Breast epithelium (tissue), 4 donors: ENCODE measurements at places on chromosomes 3 and 15. TPM values are rescaled to one million over a fixed set of nuclear protein-coding genes. Genes with fewer than 3 reads are reported as not detected.

Gene TUSC7
- total RNA-seq = not detected

Gene STRC
- 0.64 TPM for total RNA-seq

Gene SAMD7
- not detected for total RNA-seq

DNA sequence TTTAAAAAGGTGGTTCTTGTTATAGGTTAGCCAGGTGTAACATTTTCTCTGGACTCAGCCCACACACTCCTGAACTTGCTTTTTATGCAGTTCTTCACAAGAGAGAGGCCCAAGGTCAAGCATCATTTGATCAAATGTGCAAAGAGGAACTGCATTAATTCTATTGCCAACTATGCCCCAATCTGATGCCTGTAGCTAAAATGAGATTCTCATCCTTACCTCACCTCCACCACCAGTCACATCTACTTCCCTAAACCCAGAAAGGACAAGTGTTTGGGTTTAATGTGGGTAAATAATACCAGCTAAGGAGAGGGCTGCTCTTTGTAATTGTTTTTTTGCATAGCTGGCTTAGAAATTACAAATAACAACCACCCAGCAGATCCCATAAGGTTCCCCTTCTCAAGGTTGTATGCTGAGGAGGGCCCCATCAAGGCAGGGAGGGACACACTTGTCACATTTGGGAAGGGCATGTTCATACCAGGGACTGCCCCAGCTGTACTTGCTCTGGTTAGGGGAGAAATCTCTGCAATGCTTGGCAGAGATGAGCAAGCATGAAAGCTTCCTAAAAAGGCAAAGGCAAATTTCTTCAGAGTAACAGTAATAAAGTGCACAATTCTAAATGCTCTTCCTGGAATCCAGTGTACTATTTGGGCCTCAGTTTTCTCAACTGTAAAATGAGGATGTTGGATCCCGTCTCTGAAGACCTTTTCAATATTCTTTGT is 76.2 kb downstream of the TGFBR2 start:
- peak overlapping the region; percentile 76 for H3K27ac ChIP-seq
- no peak for DNase-seq
- no peaks in the 10 kb centered on the region for H3K36me3 ChIP-seq
- no peak overlapping the region for H3K4me3 ChIP-seq
- H3K27me3 ChIP-seq = no peaks in the 10 kb centered on the region
- no peaks in the 10 kb centered on the region for H3K4me1 ChIP-seq

- no peaks in the 10 kb centered on the region for H3K27me3 ChIP-seq
- no peak overlapping the region for H3K27ac ChIP-seq
These were observed 256.3 kb upstream of the KCNH8 start for GRCh38 chr3:18892047-18892446.

- DNase-seq = peak; percentile 69
- no peaks in the 10 kb centered on the region for H3K36me3 ChIP-seq
- peak within 1 kb of the TSS; percentile 74 for H3K4me3 ChIP-seq
- peaks cover 15% of the 10 kb centered on the region for H3K4me1 ChIP-seq
- peak within 1 kb of the TSS; percentile 97 for H3K27ac ChIP-seq
These were observed at the start of gene PCBP4 for GRCh38 chr3:51967384-51968169. Gene PCBP4, minus strand, starts transcription at chr3:51967454. Its CDS starts 6,214 bp downstream, at chr3:51961240.

- H3K27ac ChIP-seq = no peak overlapping the region
- no peak overlapping the region for H3K4me3 ChIP-seq
- peaks cover 4% of the 10 kb centered on the region for H3K27me3 ChIP-seq
- no peaks in the 10 kb centered on the region for H3K4me1 ChIP-seq
These were observed 64.6 kb downstream of the ZIC4 start for GRCh38 chr3:147341727-147342126.

DNA sequence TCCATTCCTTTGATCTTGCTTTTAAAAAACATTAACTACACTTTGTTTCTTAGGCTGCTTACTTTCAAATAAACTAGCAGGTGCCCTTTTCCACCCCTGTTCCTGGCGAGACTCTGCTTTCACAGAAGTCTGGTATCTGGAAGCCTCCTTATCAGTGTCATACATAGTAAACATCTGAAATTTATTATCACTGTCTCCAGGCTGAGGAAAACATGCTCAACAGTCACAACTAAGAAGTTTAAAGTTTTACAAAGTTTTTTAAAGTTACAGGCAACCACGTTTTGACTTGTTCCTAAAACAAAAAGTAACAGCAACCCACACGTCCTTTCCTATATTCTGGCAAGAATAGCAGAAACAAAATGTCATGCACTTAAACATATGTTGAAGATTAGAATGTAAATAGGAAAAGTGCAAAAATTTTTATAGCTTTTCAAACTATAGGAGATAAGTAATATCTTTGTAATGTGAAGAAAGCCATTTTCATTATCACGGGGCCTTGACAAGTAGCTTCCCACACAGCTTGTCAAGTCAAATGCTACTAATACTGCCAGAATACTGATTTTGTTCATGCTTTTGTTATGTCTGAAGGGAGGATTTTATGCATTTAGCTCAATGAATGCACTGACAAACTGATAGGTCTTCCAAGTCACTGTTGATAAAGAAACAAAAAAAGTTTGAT is 275.2 kb upstream of the KCNMB2 start:
- no peak overlapping the region for H3K4me3 ChIP-seq
- no peaks in the 10 kb centered on the region for H3K27me3 ChIP-seq
- no peak for DNase-seq
- H3K36me3 ChIP-seq = no peaks in the 10 kb centered on the region
- no peak overlapping the region for H3K27ac ChIP-seq

DNA sequence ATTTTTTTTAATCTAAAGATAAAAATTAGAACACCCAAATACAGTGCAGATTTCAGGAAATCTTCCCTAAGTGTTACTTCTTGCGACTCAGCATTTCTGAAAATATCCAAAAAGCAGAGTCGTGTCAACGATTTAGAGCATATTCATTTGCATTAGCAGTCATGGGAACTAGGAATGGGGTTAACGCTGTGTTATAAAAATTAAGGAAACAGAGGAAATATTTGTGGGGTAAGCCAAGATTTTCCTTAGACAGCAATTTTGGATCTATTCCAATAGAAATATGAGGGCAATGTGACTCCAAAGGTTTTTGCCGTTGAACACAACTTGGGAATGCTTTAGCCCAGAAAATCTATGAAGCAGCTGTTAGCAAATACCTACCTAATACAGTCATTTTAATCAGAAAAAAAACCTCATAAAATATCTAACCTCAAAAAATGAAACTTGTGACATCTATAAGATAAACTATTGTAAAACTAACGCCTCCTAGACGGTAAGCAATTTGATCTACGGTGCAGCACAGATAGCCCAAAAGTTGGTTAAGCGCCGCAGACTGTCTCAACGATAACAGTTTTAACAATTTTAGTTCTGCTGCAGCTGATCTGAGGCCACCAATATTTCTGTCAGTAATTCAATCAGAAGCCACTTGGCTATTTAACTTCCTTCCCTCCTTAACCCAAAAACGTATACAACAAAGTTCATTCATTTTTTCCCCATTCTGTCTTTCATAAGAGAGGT is 5.8 kb upstream of the ATP11B start:
- H3K4me3 ChIP-seq = no peak overlapping the region
- no peaks in the 10 kb centered on the region for H3K36me3 ChIP-seq
- DNase-seq = no peak
- H3K4me1 ChIP-seq = no peaks in the 10 kb centered on the region
- peaks cover 4% of the 10 kb centered on the region for H3K27me3 ChIP-seq

DNA sequence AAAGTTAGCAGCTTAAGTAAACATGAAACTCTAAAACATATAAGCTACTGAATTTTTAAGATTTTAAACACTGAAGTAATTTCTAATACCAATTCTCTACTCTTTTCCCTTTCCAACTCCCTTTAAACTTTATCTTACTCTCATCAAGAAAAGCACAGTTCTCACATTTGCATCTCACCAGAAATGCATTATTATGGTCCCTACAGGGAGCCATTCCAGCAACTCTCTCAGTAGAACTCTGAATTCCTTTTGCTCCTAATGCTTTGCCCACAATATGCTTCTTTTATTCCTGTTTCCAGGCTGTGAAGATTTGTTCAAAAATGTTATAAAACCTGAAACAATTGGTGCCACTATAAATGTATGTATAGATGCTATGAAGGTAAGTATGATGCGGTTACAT is 83.4 kb downstream of the TFDP2 start:
- H3K27me3 ChIP-seq = no peaks in the 10 kb centered on the region
- DNase-seq = no peak
- no peak overlapping the region for H3K4me3 ChIP-seq
- no peaks in the 10 kb centered on the region for H3K4me1 ChIP-seq

- no peak for DNase-seq
- H3K4me3 ChIP-seq = no peak overlapping the region
- H3K4me1 ChIP-seq = no peaks in the 10 kb centered on the region
- no peak overlapping the region for H3K27ac ChIP-seq
These were observed 382.1 kb downstream of the GAP43 start for GRCh38 chr3:116005404-116005803.
